ENCODE measurements at places on chromosomes 16 and 17.

DNA sequence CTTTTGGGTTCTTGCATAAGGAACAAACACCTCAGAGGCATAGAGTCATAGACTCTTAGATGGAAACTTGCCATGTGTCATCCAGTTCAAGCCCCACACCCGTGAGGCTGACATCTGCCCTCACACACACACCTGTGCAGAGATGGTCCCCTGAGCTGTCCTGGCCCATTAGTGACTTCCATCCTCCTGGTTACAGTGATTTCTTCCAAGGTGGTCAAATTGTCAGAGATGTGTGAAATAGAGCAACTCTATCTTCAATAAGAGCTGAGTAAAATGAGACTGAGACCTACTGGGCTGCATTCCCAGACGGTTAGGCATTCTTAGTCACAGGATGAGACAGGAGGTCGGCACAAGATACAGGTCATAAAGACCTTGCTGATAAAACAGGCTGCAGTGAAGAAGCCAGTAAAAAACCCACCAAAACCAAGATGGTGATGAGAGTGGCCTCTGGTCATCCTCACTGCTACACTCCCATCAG, 342.2 kb upstream of the TNRC6C start:
- no peak for DNase-seq

GRCh38 chr17:78759203-78759968, 22.7 kb downstream of the CYTH1 start:
- peak; percentile 65 for DNase-seq

- DNase-seq = no peak
Measured at GRCh38 chr17:27893841-27894503, 807 bp upstream of the LYRM9 start.

DNA sequence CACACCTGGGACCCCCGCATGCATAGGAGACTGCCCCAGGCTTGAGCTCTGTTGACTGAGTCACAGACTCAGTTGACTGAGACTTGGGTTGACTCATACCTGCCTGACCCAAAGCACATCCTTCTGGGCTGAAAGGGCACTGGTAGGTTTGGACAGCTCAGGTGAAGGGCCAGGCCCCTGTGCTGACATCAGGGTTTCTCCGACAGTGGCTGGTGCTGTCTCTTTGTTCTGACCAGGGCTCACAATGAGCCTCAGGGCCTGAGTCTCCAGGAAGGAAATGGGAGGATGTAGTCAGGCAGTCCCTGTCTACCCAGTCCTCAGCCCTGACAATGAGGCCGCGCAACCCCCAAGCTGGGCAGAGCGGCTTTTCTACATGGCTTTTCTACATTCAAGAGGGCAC, 6.5 kb downstream of the SPNS2 start:
- DNase-seq = no peak

GRCh38 chr17:36858119-36859002, 78.9 kb upstream of the LHX1 start:
- DNase-seq = no peak

DNA sequence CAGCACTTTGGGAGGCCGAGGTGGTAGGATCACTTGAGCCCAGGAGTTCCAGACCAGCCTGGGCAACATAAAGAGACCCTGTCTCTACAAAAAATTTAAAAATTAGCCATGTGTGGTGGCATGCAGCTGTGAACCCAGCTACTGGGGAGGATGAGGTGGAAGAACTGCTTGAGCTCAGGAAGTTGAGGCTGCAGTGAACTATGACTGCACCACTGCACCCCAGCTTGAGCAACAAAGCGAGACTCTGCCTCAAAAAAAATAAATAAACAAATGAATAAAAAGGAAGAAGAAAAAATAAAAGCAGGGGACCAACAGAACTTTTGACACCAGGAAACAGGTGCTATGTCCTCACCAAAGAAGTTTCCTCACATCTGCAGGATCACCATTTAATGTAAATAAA, 14.2 kb downstream of the TERF2 start:
- DNase-seq = no peak

GRCh38 chr17:51703361-51704341, 443.3 kb downstream of the UTP18 start:
- peak; percentile 70 for DNase-seq

DNA sequence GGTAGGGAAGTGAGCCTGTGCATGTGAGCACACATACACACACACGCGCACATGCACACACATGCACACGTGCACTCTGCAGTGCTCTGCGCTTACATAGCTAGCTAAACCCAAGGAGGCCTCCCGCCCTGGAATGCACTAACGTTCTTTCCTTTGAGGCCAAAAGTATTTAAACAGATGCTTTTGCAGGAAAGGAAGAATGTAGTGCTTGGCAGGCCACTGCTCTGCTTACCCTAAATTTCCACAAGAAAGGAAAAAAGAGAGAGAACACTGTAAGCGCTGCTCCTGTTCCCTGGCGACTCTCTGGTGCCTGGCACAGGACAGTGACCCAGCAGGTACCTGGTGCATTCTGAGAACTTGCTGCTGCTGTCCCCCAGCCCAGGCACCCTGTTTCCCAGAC, 31.3 kb upstream of the MRPS23 start:
- peak; percentile 86 for DNase-seq

- DNase-seq = no peak
Measured at GRCh38 chr16:82070656-82071369, 35.8 kb downstream of the HSD17B2 start.

GRCh38 chr16:11627822-11628457, 40.3 kb upstream of the SNN start:
- no peak for DNase-seq

GRCh38 chr17:13016881-13017654, 759 bp downstream of the ELAC2 start:
- no peak for DNase-seq

GRCh38 chr17:34203018-34203638, 52.0 kb upstream of the CCL2 start:
- no peak for DNase-seq

DNA sequence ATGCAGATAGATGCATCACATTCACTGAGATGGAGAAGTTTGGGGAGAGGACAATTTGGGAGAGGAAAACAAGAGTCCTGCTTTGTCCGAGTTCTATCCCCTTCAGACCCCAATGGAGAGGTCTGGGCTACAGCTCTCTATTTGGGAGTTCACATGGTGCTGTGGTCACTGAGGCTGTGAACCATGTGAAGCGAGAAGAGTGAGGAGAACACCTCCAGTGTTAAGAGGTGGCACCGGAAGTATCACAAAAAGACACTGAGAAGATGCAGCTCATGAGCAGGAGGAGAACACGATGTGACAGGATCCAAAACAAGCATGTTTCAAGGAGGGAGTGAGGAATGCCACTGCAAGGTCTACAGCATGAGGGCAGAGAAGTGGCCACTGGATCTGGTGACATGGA, 39.7 kb downstream of the PIK3R5 start:
- DNase-seq = no peak

- no peak for DNase-seq
Measured at GRCh38 chr16:585351-585750, 4.5 kb upstream of the RAB40C start.

DNA sequence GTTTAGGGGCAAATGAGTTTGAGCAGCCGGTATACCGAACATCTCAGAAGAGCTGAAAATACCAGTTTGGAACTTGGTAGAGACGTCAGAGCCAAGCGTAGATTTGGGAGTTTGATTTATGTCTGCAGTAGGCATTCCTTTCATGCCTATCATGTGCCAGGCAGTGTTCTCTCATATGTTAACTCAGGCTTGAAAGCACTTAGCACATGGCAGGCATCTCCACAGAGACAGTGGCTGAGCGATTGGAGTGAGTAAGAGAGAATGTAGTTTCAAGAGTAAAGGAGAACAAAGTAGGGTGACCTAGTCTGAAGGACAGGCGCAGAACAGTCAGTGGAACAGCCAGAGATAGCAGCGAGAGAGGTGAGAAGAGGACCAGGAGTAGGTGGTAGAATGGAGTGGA, 207.0 kb downstream of the FTO start:
- DNase-seq = no peak

- DNase-seq = peak; percentile 8
Measured at GRCh38 chr16:25126820-25127232, 15.3 kb downstream of the LCMT1 start.
